ENCODE measurements at places on chromosomes 11 and 22. TPM values are rescaled to one million over a fixed set of nuclear protein-coding genes. Genes with fewer than 3 reads are reported as not detected.

DNA sequence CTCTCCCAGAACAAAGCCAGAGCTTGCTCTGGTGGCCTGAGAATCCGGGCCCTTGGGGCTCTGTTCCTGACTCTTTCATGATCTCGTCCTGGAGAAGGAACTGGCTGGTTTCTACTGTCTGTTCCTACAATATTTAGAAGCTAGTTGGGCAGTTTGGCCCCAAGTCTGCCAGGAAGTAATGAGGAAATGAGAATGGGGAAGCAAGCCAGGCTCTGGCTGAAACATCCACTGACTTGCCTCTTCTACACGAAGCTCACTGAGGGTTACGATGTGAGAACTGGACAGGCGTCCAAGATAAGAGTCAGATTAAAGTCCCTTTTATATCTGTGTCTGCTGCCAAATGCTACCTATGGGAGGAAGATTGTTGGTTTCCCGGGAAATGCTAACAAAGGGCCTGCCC, 110.0 kb upstream of the KIRREL3 start:
- H3K4me1 ChIP-seq, result no peaks in the 10 kb centered on the region
- H3K27me3 ChIP-seq, result no peaks in the 10 kb centered on the region
- no peak overlapping the region for H3K27ac ChIP-seq

GRCh38 chr11:90178751-90179150, 44.1 kb downstream of the CHORDC1 start:
- no peak for DNase-seq
- H3K4me3 ChIP-seq, result no peak overlapping the region
- no peak overlapping the region for H3K27ac ChIP-seq
- H3K27me3 ChIP-seq, result no peaks in the 10 kb centered on the region
- H3K4me1 ChIP-seq, result no peaks in the 10 kb centered on the region
- no peaks in the 10 kb centered on the region for H3K36me3 ChIP-seq

DNA sequence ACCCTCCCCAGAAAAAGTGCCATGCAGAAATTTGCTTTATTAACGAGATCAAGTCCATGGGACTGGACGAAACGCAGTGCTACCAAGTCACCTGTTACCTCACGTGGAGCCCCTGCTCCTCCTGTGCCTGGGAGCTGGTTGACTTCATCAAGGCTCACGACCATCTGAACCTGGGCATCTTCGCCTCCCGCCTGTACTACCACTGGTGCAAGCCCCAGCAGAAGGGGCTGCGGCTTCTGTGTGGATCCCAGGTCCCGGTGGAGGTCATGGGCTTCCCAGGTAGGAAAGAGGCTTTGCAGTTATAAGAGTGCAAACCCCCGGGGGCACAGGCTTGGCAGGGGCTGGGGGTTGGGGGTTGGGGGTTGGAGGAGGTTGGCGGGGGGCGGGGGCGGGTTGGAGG, 4.2 kb downstream of the APOBEC3H start:
- no peaks in the 10 kb centered on the region for H3K27me3 ChIP-seq
- no peak overlapping the region for H3K27ac ChIP-seq
- H3K36me3 ChIP-seq, result no peaks in the 10 kb centered on the region
- no peak overlapping the region for H3K4me3 ChIP-seq
- peaks cover 13% of the 10 kb centered on the region for H3K4me1 ChIP-seq

The SEPTIN3 gene
- 0.10 TPM for total RNA-seq

The GLB1L2 gene
- 2.9 TPM for total RNA-seq

The TMEM126B gene
- total RNA-seq, result 34.4 TPM

- DNase-seq, result no peak
- H3K36me3 ChIP-seq, result no peaks in the 10 kb centered on the region
- H3K27me3 ChIP-seq, result peaks cover 29% of the 10 kb centered on the region
- no peak within 1 kb of the TSS for H3K27ac ChIP-seq
Measured at GRCh38 chr11:44309478-44310205, at the start of gene ALX4. Gene ALX4 (minus strand): TSS chr11:44310139. CDS start chr11:44310062, 77 bp downstream.

The UPK2 gene
- total RNA-seq, result not detected
